Lower lobe of right lung (tissue), 2 donors: ENCODE measurements at places on chromosomes 11 and 22. TPM values are rescaled to one million over a fixed set of nuclear protein-coding genes. Genes with fewer than 3 reads are reported as not detected.
A peak's percentile ranks its signal among the peaks of the same experiment; 100 is the strongest.

DNA sequence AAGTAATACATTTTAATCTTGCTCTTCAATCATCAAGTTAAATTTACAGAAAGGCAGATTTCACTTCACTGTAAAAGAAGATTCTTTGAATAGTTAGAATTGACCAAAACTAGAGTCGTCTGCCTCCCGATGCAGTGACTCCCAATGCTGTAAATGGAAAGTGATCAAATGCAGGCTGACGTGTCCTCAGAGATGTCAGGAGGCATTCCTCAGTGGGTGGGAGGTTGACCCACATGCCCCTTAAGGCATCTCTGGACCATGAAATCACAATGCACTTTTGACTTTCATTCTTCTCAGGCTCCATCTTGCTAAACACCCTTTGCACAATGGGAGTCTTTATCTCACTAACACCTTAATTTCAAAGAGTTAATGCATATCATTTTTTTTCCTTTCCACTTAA lies 19.0 kb upstream of the CECR2 start:
- no peak for DNase-seq

- DNase-seq: no peak
Observed at GRCh38 chr11:44600839-44601383, 35.4 kb downstream of the CD82 start.

GRCh38 chr11:68399916-68400315 lies 60.6 kb upstream of the PPP6R3 start:
- no peak for DNase-seq

DNA sequence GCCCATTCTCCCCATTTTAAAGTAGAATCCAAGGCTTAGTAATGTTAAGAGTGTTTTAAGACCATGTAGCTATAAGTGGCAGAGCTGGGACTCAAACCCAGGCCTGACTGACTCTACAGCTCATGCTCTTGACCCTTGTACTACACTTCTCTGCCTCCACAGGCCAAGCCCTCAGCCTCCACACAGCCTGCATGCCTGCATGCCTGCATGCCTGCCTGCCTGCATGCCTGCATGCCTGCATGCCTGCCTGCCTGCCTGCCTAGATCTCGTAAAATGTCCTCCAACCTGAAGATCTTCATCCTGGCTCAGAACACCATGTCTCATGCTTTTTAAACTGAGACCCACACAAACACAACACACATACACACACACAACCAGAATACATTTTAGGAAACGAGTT lies 18.6 kb downstream of the TBC1D10A start:
- DNase-seq: no peak

DNA sequence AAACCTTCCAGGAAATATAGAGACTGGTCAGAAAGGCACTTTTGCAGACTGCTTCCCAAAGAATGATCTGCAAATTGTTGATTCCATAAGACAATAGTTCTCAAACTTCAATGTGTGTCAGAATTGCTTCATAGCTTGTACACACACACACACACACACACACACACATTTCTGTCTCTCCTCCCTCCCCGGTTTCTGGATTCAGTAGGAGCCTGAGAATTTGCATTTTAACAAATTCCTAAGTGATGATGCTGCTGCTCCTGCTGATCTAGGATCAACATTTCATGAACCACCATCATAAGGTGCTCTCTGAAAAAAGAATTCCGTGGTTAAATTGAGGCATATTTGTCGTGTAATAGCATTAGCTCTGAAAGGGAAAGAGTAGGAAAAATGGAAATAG lies 35.3 kb upstream of the FZD4 start:
- no peak for DNase-seq

DNA sequence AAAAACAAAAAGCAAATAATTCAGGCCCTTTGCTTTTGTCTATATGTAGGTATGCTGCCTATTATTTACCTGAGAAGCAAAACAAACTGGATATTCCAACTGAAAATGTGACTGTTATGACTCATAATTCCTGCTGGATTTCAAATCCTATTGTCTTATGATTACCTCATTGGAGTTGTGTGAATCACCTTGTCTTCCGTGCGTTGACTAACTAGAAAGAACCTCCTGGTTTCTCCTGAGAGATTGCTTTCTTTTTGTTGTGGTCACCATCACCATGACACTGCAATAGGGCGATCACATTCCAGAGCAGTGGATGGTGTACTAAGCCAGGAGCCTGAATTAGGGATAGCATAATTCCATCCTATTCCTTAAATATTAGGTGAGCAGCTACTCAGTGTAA lies 23.0 kb upstream of the EXPH5 start:
- no peak for DNase-seq

DNA sequence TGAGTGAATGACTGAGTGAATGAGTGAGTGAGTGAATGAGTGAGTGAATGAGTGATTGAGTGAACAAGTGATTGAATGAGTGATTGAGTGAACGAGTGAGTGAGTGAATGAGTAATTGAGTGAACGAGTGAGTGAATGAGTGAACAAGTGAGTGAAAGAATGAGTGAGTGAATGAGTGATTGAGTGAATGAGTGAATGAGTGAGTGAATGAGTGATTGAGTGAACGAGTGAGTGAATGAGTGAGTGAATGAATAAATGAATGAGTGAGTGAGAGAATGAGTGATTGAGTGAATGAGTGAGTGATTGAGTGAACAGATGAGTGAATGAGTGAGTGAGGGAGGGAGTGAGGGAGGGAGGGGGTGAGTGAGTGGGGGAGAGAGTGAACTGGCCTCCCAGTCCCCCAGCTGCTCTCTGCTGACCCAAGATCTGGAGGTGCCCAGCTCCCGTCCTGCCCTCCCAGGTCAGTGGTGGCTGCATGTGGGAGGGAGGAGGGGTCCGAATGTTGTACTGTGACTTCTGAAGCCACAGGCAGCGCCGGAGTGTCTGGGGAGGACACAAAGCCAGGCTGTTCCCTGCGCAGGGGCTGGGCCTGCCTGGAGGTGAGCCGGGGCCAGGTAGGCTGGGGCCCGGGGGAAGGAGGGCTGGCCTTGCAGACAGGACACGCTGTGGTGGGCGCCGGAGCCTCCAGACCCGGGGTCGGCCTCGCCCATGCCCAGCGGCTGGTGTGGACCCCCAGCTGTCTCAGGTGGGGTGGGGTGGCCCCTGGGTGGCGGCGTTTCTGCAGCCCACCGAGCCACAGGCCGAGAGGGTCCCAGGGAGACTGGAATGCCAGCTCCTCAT lies 17.8 kb upstream of the PIM3 start:
- no peak for DNase-seq

DNA sequence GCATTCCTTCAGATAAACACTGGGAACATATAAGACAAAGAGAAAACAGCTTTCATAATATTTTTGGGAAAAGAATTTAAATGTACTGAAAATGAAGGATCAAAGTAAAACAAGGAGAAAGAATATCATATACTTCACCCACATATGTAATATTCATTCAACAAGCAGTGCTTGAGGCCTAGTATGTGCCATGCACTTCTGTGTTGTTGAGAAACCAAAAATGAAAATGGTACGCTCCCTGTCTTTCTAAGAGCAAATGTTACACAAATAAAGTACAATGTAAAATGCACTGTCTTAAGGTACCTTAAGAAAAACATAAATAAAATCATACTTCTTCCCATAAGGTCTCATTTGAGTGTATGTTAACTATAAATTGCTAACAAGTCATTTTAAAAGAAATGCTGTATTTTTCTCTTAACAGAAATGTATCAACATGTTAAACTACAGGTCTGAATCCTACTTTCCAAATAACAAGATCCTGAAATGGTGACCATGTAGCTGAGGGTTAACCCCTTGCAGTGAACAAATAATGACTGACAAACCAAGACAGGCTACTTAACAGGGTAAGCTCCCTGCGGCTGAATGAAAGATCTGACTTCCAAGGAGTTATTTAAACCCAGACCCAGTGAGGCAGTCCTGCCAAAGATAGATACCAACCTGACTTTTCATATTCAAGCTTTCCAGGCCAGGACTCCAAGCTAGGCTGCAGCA lies 377.6 kb downstream of the DCDC1 start:
- DNase-seq: no peak

DNA sequence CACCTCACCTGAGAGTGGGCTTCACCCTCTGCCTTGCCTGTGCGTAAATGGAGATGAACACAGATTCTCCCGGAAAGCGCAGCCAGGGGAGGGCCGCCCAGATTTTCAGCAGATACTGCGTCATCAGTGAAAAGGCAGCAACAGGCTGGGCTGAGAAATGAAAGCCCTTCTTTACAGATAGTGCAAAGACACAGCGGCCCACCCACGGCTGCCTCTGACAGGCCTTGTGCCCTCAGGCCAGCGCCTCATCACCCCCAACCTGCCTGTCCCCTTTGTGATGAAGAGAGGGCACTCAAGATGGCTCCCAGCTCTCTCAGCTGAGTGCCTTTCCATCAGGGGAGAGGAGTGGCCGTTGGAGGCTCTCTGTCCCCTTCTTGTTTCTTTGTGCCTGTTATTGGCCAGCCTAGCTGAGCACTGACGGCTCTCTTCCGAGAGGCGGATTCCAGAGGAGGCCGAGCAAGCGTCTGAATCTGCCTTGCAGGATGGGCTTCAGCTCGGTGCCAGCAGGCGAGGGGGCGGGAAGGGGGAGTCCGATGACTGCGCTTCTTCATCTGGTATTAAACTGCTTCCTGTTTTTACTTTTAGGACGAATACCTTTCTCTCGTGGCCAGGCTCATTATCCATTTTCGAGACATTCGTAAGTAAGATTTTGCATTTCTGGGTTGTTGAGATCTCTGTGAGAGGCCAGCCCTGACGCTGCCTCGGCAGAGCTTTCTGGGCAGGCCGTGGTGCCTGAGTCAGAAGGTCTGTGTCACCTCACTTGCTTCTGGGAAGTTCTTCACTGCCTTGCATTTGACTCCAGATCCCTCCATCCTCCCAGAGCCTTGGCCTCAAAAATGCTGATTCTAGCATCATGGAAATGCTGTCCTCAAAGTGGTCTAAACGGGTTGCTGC lies 43.7 kb downstream of the MED15 start:
- DNase-seq: no peak

GRCh38 chr11:44643217-44643616 lies 77.8 kb downstream of the CD82 start:
- no peak for DNase-seq

DNA sequence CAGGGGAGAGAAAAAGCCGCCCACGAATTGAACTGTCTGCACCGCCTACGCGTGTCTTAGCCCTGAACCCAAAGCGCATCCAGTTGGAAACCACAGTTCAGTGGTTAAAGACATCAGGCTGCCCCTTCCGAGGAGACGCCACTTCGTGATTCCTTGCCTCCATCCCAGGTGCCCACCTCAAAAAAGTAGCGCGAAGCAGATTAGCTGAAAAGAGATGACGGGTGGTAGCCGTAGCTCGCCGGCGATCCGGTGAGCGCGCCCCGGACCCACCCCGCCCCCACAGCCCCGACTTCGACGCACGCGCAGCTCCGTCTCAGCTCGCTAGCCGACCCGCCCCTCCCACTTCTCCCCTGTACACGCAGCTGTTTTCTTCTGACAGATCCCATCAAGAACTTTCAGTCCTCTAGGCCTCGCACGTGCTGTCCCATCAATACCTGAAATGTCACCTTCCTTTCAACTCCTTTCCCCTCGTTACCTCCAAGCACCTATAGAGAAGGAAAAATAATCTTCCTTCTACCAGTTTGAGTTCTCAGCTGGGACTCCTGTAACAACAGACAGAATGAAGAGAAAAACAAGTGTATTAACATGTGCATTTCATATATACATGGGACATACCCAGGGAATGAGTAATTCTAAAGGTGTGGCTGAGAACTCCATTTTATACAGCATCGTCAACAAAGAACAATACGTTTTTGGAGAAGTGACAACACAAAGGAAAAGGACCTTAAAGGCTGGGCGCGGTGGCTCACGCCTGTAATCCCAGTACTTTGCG lies 49.5 kb downstream of the OR4D9 start:
- peak; percentile 89 for DNase-seq

DNA sequence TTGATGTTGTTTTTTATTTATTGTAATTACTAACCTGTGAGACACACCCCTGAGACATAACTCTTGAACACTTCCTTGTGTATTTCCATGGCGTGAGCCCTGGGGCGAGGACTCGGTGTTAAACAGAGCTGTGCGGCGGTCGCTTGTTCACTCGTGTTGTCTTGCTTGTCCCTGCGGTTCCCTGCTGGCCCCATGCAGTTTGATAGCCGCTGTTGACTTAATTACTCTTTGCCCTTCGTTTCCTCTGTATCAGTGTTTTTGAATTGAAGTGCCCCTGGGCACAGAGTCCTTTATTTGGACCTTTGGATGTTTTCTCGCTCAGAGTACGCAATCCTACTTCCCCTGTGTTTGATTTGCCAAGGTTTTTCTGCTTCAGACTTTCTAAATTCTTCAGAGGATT lies 52.7 kb downstream of the TBC1D22A start:
- no peak for DNase-seq

DNA sequence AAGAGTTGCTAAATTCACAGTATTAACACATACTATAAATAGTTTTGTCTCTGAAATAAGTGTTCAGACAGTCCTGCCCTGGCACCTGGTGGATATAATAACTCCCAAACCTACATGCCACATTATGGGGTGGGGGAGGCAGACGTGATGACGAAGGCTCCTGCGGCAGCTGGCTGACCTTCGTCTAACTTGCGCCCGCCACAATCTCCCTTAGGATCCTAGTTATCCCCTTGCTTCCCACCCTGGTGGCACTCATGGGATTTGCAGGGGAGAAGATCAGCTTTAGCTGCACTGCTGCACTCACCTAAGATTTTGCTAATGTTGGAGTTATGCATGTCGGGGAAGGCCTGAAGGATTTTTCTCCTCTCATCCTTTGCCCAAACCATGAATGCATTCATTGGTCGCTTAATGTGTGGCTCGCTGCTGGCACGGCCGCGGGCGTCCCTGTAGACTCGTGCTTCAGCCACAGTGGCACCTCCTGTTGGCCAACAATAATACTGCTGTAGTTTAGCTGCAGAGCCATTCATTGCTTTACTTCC lies 367.6 kb downstream of the SOX6 start:
- no peak for DNase-seq

- no peak for DNase-seq
Observed at GRCh38 chr11:116862951-116863350, 25.5 kb upstream of the APOA1 start.

GRCh38 chr22:27986459-27986858 lies 67.4 kb upstream of the PITPNB start:
- no peak for DNase-seq

DNA sequence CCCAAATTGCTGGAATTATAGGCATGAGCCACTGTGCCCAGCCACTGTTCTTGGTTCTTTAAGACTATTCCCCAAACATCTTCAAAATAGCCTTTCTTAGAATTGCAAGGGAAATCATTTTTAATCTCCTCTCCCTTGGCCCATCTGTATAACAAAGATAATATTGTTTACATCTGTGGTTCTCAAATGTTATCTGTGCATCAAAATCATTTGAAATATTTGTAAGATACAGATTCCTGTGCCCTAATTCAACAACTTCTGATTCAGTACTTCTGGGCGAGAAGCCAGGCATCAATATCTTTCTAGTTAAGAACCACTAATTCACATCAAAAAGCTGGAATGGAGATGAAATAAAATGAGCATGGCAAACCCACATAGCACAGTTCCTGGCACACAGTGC lies 83.0 kb downstream of the TMPRSS5 start:
- no peak for DNase-seq

GRCh38 chr22:48711031-48711431 lies 1116.6 kb downstream of the BRD1 start:
- no peak for DNase-seq

GRCh38 chr11:93905384-93905783 lies 55.0 kb upstream of the VSTM5 start:
- no peak for DNase-seq

Gene COX8A
- 212 TPM for total RNA-seq

Gene UBE2L6
- 172 TPM for total RNA-seq

Gene TYR
- not detected for total RNA-seq

Gene KIRREL3
- 0.15 TPM for total RNA-seq

Gene PLAAT2
- total RNA-seq: 2.9 TPM

Gene OSBPL5
- total RNA-seq: 46.2 TPM

Gene DBX1
- total RNA-seq: not detected

Gene STIM1
- total RNA-seq: 59.5 TPM

Gene TMPRSS13
- 7.0 TPM for total RNA-seq

Gene TSGA10IP
- not detected for total RNA-seq

Gene KLHL35
- total RNA-seq: 2.6 TPM
